ENCODE measurements at places on chromosomes 12 and 14.

- no peak for DNase-seq
These were observed 8.7 kb downstream of the BEGAIN start for GRCh38 chr14:100578552-100578951.

DNA sequence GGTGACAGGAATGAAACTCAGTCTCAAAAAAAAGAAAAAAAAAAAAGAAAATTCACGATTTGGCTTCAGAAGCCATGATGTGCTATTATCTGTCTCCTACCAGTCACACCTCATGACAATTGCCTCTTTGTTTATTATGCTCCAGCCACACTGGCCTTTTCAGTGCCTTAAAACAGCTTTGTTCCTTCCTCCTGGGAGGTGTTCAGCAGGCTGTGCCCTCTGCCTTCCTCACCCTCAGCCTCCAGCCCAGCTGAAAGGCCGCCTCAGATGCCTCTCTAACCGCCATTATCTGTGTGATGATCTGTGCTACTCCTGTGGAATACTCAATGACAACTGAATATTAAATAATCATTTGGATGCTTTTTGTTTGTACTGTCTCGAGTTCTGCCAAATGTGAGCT, 8.6 kb upstream of the ARPC3 start:
- no peak for DNase-seq

DNA sequence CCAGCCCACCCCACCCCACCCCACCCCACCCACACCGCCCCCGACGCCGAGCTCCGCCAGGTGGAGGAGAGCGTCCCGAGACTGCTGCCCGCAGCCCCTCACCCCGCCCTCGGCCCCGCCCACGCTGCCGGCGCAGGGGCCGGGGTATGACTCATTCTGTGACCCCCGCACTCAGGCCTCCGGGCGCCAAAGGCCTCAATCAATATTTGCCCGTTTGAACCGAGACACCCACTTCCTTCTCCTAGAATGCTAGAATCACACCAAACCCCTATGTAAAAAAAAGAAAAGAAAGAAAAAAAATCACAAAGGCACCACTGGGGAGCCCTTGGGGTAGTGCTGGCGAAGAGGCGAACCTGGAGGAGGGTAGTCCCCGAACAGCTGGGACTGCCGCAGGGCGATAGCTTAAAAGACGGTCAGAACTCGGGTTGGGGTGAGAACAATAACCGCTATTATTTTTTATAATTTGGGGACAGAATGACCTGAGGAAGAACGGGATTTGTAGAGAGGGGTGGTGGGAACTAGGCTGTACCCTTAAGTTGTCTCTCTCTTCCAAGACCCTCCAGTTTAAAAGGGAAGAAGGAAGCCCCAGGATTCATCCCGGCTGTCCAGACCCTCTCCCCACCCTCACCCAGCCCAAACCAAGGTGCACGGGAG, 894 bp downstream of the KRT8 start:
- DNase-seq = no peak

- no peak for DNase-seq
These were observed 18.4 kb downstream of the LMO3 start for GRCh38 chr12:16587514-16587913.

DNA sequence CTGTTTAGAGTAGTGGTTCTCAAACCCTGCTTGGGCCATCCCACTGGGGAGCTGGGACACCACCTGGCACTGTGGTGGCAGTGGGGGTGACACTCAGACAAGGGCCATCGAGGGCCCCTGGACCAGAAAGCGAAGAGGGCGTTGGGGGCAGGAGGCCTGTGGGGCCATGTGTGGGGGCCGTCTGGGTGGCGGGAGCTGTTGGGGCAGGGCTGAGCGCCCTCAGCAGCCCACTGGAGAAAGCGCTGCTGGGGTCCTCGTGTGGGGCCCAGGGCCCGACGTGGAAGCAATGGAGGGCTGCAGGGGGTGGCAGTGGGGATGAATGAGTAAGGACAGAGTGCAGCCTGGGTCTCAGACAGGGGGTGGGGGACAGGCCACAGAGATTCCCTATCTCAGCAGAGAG, 5.9 kb upstream of the ADSS1 start:
- DNase-seq = no peak

GRCh38 chr12:26659930-26660329, 173.1 kb downstream of the ITPR2 start:
- DNase-seq = no peak
